Activated T-cell treated with anti-CD3 and anti-CD28 coated beads, Interleukin-2, amount 50 U/mL, for 48 hours (primary cell): ENCODE measurements at places on chromosomes 3 and 15.
A peak's percentile ranks its signal among the peaks of the same experiment; 100 is the strongest.

- no peak for DNase-seq
Observed at GRCh38 chr15:47486040-47486439, 231.3 kb upstream of the SEMA6D start.

- no peak for DNase-seq
Observed at GRCh38 chr3:52090131-52090932, 34.0 kb upstream of the DUSP7 start.

DNA sequence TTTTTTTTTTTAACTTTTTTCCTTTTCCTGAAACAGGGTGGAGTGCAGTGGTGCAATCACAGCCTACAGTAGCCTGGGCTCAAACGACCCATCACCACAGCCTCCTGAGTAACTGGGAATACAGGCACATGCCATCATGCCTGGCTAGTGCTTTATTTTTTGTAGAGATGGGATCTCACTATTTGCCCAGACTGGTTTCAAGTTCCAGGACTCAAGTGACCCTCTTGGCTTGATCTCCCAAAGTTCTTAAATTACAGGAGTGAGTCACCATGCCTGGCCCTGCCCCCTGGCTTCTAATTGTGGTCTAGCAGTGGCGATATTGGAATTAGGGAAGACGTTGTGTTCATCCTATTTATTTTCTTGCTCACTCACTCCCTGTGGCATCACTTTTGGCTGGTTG is 1138.4 kb downstream of the SI start:
- no peak for DNase-seq

GRCh38 chr3:24714436-24714835 is 219.8 kb upstream of the THRB start:
- no peak for DNase-seq

DNA sequence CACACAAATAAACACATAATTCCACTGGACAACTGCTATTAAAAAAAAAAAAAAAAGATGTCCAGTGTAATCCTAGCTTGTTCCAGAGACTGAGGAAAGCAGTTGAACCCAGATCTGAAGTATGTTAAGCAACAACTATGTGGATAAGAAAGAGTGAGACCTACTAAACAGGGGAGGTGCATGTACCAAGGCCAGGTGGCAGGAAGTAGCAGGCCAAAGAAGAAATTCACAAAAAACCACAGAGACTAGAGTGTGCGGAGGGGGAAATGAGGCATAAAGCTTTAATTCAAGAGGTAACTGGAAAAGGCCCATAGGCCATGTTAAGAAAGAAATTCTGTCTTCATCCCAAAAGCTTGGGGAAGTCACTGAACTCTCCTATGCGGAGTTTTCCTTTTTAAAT is 490.0 kb downstream of the NAALADL2 start:
- DNase-seq = no peak

DNA sequence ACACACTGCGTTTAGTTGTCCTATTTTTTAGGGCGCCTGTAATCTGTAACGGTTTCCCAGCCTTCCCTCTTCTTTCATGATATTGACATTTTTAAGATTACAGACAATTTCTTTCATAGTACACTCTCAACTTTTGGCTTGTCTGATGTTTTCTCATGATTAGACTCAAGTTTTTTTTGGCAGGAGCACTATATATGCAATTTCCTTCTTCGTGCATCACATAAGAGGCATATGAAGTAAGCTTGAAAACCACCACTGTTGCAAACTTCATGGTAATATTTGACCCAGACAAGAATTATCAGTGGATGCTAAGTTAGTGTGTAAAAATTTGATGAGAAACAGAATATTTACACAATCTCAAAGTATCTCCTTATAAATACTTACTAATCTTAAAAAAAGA is 119.2 kb upstream of the CMC1 start:
- DNase-seq = no peak

GRCh38 chr15:101318839-101319238 is 23.8 kb upstream of the SNRPA1 start:
- DNase-seq = no peak

DNA sequence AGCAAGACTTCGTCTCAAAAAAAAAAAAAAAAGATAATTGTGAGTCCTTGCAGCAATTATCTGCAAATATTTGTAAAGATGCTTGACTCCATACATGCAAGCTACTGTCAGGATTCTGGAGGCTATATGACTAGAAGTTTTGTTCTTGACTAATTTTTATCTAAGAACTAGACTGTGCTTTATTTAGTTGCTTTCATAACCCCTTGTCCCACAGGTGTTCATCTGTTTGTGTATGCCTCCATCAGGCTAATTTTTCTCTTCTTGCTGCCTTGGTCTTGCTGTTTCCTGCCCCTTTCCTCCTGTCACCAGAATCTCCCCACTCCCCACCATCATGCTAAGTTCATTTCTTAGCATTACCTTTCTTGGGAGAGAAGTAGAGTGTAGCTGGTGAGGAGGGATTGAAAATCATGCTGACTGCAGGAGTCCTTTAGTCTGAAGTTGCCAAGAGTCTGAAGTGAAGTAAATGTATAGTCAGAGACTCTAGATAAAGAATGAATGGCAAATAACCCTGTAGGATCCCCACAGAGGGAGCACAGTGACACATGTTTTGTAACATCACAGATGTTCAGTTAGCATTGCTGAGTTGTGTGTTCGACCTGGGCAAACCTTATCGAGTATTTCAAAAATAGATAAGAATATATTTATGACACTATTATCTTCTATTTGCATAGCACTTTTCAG is 12.5 kb downstream of the ST3GAL6 start:
- no peak for DNase-seq

GRCh38 chr15:69194854-69195253 is 34.4 kb downstream of the GLCE start:
- DNase-seq = no peak

GRCh38 chr15:97955035-97955434 is 5.5 kb upstream of the ARRDC4 start:
- no peak for DNase-seq

DNA sequence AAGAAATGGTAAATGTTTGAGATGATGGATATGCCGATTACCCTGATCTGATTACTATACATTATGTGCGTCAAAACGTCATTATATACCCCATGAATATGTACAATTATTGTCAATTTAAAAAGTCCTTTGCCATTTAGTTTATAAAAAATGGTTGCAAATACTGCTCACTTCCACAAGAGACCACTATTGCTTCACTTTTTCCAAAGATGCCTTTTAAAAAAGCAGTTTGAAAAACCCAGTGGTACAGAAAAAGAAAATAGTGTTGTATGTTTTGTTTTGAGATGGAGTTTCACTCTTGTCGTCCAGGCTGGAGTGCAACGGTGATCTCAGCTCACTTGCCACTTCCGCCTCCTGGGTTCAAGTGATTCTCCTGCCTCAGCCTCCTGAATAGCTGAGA is 39.3 kb downstream of the EDEM1 start:
- DNase-seq = no peak

GRCh38 chr15:50055332-50055731 is 63.7 kb downstream of the ATP8B4 start:
- DNase-seq = no peak

DNA sequence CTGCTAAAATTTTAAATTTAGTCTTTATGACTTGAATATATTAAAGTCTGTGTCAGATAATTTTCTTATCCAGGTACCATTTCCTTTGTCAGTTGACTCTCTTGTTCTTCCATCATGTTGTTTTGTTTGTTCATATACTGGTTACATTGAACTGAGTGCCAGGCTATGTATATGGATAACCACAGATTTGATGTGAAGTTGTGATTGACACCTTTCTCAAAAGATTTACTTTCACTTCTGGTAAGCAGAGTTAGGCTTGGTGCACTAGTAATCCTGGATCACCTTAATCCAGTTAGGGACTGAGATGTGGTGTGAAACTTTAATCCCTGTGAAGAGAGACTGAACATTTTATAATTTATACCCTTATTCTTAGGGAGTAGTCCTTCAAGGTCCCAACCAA is 99.4 kb downstream of the ADAM10 start:
- no peak for DNase-seq

- DNase-seq = no peak
Observed at GRCh38 chr15:89111961-89112340, 23.7 kb downstream of the ABHD2 start.

DNA sequence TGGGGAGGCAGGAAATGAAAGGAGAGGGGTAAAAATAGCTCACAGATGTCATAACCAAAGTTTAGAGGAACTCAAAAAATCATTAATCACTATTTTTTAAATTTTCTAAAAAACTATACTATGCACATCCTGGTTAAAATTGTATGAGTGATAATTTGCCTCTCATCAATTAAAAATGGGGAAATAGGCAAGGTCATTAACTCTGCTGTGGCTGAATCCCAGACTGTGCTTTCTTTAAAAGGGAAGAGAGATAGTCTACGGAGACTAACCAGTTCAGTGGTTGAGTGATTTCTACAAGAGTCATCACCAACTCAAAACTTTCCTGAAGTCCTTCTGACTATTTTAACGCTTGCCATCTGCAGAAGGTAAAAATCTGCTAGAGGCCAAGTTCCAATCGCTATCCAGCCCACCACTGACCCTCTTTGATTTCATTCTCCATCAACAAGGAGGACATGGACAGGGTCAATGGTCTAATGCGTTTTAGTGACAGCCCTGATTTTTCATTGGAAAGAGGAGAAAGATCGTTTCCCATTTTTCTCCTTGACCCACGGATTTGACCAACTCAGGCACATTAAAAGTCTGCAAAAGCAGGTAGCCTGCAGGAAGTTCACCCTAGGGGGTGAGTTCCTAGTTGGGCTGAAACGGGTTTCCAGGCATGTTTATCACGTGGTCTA is 850 bp downstream of the SUCLG2 start:
- no peak for DNase-seq

DNA sequence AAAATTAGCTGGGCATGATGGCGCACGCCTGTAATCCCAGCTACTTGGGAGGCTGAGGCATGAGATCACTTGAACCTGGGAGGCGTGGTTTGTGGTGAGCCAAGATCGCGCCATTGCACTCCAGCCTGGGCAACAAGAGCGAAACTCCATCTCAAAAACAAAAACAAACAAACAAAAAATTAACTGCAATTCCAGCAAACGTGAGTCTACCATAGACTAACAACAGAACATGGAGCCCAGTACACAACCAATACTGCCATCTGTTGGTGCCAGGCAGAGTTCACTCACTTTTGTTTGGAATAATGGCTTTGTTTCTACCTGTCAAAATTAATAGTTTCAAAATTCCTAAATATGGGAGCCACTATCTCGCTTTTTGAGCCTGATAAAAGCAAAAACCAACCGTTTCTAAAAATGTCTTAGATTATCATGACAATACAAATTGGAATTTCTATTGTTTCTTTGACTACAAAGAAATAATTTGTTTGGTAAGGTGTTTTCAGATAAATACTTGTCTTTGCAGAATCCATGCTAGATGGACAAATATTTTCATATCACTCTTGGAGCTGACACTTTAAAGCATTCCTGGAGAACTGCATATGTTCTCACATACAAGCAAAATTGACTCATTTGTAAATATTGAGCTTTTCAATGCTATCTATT is 45.0 kb downstream of the GPR176 start:
- DNase-seq = no peak

DNA sequence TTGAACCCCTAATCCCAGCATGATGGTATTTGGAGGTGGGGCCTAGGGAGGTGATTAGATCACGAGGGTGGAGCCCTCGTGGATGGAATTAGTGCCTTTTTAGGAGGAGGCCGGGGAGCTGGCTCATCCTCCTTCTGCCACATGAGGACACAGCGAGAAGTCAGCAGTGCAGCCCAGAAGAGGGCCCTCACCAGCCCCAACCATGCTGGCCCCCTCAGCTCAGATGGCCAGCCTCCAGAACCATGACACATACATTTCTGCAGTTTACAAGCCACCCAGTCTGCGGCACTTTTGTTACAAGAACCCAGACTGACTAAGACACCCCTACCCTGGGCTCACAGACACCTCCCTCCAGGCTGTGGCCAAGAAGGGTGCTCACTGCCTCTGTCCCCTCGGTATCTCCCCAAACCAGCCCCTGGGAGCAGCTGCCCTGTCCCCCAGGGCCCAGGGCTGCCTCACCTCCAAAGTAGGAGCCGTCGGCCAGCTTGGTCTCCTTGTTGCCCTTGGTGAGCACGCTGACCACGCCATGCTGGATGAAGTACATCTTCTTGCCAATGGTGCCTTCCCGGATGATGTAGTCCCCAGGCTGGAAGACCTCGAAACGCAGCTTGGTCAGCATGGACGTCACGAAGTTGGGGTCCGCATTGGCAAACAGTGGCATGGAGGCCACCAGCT is 44.1 kb downstream of the HCN4 start:
- DNase-seq = no peak

DNA sequence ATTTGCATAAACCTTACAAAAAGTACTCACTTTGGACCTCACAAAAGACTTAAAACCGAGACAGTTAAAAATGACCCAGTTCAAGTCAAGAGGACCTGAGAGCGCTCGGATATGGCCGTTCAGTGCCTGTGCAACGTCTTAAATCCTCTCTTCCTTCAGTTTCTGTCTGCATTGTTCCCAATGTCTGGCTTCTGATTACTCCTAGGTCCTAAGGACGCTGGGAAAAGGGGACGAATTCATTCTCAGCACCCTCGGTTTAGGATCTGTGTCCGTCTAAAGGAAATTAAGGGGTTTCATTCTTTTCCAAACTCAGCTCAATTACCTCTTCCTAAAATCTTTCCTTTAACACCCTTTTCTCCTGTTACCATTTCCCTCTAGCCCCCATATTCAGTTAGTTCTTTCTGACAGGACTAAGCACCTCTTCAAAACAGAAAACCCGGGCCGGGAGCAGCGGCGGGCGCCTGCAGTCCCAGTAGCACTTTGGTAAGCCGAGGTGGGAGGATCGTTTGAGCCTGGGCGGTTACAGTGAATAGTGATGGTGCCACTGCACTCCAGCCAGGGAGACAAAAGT is 970 bp downstream of the DPPA4 start:
- DNase-seq = peak; percentile 44

DNA sequence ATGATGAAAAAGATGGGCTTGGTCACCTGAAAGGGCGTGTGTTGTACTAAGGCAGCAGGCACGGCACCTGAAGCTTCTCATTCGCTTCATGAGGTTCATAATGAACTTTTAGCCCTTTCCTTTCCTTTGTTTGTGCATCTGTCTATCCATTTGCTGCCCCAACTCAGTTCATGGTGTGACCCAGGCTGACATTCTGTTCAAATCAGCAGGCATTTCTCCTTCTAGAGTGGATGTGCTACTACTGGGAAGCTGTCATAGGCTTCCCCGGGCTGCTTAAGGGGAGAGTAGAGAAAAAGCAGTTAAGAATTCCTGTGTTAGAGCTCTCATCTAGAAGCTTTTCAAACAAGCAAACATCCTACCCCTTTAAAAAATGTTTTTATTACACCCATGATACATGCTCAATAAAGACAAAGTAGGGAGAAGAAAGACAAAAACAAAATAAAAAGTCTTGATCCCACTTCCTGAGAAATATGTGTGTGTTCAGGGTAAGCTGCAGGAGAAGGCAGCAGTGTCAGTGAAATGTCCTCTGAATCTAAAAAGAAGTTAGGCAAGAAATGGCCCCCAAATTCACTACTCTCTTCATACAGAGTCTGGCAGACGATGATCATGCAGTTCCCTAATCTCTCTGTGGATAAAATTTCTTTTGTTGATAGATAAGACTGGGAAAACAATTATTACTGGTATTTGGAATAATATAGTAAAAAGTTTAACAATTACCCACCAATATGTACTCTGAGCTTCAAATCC is 136.9 kb upstream of the PFN2 start:
- no peak for DNase-seq

GRCh38 chr3:155661760-155662159 is 83.1 kb downstream of the PLCH1 start:
- no peak for DNase-seq
